LHCN-M2 (cell line): ENCODE measurements at places on chromosomes 16 and 17. TPM values are rescaled to one million over a fixed set of nuclear protein-coding genes. Genes with fewer than 3 reads are reported as not detected.
A peak's percentile ranks its signal among the peaks of the same experiment; 100 is the strongest.

DNA sequence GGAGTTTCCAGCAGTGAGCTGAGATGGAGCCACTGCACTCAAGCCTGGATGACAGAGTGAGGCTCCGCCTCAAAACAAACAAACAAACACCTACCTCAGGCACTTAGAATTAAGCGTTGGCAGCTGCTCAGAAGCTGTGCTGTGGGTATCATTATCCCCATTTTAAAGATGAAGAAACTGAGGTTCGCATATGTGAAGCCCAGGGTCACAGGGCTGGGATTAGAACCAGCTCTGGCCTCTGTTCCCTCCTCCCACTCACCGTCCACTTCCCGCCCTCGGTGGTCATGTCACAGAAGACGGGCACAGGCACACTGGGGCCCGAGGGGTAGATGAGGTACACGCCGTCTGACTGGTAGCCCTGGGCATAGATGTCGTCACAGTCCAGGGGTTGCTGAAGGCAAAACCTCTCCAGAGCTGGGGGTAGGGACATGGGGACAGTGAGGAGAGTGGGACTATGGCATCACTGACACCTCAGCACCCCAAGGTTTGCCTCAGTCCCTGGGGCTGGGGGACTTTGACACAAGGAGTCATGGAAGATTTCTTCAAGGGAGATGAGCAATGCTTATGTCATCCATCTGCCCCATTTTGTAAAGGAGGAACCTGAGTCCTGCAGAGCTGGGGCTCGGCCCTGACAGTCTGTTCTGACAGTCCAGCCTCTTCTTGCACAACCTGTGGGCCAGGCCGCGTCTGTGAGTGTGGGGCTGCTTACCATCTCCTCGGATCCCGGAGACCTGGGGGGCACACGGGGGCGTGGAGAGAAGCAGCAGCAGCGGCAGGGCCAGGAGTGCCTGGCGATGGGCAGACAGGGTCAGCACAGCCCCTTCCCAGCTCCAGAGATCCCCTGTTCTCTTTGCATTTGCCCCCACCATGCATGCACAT, 700 bp downstream of the MFAP4 start:
- peak; percentile 85 for DNase-seq

GRCh38 chr17:83009414-83010205, 69.8 kb upstream of the METRNL start:
- no peak for DNase-seq

DNA sequence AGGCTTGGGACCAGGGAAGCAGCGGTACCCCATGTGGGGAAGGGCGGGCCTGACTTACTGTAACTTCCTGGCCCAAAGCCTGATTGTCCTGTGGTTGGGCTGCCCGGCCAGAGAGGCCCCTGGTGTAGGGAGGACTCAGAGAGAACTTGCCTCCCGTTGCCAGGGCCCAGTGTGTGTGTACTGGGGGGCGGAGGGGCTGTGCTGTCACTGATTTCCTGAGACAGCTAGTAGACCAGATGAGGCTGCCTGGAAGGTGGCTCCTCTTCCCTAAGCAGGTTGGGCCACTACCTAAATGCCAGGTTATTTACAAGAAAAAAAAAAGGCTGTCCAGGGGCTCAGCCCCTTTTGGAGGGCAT, 16.7 kb downstream of the SOCS3 start:
- DNase-seq = peak; percentile 90

DNA sequence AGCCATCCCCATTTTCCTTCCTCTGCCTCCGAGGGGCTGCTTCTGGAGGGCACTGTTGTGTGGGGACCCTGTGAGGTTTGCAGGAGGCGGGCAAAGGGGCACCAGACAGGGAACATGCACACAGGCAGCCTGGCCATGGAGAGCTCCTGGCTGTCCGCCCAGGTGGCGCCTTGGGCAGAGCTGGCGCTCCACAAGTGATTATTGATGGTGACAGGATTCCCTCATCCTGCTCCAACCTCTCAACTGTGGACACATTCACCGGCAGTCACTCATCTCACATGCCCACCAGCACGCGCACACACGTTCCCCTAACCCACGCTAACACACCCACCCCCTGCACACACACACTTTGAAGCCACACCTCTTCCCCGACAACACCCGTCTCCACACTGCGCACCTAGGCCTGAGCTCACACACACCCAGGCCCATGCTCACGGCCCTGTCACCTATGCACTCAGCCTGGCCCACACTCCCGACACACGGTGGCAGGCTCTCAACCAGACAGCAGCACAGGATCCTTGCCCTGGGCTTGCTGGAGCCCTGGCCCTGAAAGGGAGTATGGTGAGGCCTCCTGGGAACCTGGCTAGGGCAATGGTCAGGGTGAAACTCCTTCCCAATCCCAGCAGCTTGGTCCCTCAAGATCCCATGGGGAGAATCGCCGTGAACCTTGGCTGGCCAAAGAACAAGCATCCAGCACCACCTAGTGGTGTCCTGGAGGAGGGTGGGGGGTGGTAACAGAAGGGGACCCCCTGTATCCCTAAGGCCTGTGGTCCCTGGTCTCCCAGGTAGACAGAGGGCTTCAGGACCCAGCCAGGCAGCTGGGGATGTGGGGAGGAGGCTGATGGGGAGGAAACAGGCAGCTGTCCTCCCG, 3.6 kb downstream of the PNMT start:
- peak; percentile 40 for DNase-seq

RASL10B gene
- total RNA-seq = 0.32 and 0.63 TPM in 2 replicates

- DNase-seq = no peak
Measured at GRCh38 chr16:73036074-73036826, 11.7 kb downstream of the ZFHX3 start.
